ENCODE measurements at places on chromosomes 2 and 18.

DNA sequence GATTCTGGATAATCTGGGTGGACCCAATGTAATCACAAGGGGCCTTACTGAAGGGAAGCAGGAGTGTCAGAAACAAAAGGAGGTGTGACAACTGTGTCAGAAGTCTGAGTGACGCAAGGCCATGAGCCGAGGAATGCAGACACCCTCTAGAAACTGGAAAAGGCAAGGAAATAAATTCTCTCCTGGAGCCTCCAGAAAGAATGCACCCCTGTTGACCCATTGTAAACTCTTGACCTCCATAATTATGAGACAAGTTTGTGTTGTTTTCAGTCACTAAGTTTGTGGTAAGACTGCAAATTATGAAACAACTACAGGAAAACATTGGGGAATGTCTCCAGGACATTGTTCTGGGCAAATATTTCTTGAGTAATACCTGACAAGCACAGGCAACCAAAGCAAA lies 47.3 kb upstream of the B3GNT7 start:
- no peak for DNase-seq

DNA sequence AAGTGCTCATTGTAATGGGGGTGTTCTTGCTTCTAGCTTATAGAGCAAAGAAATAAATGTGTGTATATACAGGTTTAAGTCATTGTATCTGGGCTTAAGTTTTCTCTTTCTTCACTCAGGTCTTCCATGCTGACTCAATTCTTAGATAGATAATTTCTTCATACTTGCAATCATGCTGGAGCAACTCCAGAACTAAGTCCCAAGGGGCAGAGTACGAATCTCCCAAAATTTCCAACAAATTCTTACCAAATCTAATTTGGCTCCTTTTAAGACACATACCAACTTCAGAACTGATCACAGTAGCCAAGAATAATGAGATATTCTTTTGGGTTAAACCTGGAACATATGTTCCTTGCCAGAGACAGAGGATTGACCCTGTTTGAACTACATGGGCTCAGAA lies 4.3 kb upstream of the SPAG16 start:
- no peak for DNase-seq

DNA sequence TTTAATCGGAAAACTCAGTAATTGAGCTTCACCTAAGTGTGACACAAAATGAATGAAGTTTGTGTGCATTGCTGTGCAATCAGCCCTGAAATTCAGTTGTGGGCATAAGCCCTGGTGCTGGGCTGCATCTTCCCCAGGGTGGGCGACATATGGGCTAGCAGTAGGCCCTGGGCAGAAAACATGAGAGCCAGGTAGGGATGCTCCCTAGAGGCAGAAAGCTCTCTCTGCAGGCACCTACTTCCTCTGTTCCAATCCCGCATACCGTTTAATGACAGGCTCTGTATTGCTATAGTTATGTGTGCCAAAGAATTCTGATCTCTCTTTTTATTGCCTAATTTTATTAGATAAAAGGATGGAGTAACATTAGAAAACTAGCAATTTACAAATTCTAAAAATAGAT lies 456.7 kb downstream of the NRXN1 start:
- no peak for DNase-seq

DNA sequence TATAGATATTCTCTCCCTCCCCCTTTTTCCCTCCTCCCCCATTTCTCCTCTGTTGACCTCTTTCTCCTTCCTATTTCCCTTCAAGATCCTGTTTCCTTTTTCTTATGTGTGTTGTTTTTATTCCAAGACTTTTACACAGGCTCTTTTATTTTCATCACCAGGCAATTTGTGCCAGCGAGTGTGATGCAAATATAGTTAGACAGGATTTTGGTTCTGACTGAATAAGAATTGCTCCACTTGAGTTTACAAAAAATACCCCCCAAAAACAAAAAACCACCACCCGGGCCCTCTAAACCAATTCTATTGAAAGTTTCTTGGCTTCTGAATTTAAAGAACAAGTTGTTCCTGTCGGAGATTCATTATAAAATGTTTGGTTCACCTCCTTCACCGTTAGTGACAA lies 50.9 kb upstream of the MAPK4 start:
- no peak for DNase-seq

- DNase-seq = no peak
Measured at GRCh38 chr18:67199993-67200617, 316.4 kb downstream of the DSEL start.

DNA sequence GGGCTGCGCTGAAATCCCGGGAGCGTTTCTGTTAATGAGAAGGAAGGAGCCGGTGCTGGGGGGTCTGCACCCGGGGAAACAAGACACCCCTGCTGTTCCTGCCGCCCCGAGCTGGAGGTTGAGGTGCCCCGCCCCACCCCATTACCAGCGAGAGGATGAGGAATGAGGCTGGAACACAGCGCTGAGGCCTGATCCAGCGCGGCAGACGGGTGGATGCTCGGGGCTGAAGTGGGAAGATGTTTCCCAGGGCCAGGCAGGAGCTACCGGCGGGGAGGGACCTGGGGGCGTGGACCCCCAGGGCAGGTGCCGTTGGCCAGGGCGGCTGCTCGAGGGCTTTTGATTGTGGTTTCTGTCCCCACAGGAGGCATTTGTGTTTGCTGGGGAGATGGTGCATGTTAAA lies 134.3 kb upstream of the CTDP1 start:
- DNase-seq = no peak

- DNase-seq = no peak
Measured at GRCh38 chr18:48605408-48605845, 66.6 kb downstream of the CTIF start.

GRCh38 chr18:76538846-76539245 lies 43.8 kb upstream of the ZNF516 start:
- no peak for DNase-seq

DNA sequence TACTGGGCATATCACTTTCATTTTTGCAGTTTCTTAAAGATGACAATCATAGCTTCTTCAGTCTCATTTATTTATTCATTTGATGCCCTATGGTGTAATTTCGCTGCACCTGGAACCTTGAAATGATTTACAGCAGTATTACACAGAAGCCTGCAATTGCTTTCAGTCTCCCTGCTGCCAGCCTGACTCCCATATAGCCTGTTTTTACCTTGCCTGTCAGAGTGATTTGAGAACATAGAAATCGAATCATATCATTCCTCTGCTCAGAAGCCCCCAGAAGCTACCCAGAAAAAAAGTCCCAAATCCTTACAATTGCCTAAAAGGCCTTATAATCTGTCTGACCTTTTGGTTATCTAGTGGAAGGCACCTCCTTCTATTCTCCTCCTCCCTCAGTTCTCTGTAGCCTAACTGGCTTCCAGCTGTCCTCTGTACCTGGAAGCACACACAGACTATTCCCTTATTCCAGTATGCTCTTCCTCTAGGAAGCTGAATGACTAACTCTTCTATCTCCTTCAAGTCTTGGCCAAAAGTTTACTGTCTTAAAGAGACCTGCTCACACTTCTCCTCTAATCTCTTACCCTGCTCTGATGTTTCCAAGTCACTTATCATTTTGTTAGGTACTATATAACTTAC lies 12.6 kb downstream of the SCN3A start:
- no peak for DNase-seq

DNA sequence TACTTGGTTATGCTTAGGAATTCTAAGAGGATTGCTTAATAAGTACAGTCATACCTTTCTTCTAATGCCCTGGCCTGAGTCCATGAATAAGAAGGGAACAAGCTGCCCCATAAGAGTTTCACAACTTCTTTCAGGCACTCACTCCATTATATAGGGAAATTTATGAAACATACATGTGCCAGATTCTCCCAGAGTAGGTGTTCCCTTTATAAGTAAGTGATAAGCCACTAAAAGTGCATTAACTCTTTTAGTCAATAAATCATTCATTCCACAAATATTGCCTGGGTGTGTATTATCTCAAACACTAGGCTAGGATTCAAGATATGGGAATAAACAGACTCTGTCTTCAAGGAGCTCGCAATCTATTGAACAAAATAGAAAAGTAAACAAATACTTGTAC lies 84.5 kb upstream of the RBBP8 start:
- DNase-seq = no peak

DNA sequence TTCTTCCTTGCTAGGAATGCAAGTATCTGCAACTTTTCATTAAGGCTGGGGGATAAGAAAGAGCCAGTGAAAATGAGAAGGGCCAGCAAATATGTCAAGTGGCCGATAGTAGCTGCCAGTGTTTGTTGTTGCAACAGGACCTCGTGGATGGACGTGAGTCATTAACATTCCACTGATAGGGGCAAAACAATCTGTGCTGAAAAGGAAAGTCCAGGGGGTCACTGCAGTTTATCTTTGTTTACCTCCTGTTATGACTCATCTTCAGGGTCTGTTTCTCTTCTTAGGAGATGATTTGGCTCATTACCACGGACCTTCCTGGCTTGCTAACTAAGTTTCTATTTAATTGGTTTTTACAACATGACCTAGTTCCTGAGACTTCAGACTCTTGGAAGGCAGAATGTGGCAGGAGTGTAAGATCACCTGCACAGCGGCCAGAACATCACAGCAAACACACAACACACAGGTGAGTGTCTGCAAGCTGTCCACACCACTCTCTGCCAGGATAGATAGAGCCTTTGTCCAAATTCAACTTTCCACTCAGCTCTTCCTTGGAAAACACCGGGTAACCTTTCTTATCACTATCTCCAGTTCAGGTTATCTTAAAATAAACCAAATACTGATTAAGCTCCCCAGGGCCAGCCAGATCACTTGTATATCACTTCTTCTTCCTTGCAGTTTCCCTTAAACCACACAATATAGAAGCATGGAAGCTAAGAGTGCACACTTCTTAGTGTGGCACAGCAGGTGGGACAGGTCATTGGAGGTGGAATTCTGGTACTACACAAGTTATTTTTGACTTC lies 157.5 kb upstream of the LMAN1 start:
- no peak for DNase-seq

DNA sequence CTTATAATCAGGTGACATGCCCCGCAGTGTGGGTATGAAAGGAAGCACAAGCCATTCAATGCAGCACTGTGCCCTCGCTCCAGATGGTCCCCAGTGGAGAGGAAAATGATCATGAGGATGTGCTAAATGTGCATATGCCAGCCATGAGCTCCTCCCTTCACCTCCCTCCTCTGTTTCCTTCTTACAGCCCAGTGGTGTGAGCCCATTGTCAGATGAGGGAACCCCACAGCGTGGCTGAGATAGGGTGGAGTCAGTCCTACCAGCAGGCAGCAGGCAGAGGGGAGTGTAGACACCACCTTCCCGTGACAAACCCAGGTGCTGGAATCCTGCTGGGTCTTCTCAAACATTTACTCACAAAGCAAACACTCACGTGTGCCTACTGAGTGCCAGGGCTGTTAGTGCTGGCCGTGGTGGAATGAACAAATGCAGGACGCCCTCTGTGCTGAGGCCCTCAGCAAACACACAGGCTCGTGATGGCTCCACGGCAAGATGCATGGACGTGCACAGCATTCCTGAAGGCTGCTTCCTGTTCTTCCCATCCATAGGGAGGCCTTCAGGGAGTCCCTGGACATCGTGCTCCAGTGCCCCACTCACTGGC lies 181.7 kb upstream of the TPO start:
- no peak for DNase-seq

DNA sequence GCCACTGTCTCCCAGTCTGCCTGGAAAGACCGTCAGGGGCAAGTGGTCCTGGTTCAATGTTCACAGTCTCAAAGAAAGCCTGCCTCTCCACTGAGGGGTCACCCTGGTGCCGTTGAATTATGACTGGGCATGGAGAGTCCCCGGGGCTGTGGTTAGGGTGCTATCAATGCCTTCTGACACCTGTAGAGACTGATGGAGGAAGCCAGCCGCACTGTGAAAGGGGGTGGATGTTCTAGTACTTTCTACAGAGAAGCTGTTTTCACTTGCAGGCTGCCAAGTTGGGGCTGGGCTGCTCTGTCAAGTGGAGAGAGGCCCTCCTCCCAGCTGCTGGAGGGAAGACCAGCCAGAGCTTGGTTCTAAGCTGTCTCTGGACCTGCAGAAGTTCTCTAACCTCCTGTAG lies 80.5 kb downstream of the BCL2L11 start:
- DNase-seq = no peak

DNA sequence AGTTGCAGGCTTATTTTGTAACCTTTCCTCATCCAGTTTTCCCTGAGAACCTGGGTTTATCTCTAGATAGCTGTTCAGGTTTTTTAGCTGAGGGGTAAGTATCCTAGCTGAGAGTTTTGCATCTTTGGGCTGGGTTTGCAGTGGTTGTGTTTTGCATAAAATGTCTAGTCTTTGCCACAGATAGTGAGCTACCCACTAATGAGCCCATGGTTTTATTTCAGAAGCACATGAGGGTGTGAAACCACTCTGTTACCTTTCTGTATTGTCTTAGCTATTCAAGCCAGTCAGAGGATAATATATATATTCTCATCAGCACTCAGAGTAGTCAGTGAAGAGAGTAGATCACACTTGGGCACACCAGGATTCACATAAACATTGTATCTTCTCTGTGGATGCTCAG lies 24.6 kb upstream of the TXNDC2 start:
- DNase-seq = no peak

DNA sequence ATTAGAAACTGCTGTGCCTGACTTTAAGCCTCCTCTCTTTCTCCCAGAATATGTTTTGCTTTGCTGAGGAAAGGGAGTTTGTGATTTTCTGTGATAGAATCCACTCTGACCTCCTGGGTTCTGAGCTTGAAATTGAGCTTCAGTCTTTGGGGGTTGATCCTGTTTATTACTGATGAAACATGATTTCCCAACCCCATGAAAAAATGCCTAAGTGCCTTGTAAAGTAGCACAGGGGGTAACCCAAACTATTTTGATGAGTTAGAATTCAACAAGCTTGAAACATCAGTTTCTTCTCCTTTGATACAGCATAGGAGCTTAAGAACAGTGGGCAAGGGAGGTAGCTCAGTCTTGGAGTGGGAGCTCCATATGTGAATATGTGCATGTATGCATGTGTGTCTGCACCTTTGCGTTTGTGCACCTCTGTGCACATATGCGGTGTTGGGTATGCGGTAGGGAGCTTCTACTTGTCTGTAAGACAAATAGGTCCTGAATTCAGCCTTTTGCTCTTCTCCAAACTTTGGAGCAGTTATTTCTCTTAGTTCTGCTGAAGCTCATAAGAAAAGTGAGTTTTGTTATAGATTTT lies 364.6 kb downstream of the OSR1 start:
- DNase-seq = no peak

- DNase-seq = no peak
Measured at GRCh38 chr2:37582481-37583220, 88.8 kb downstream of the CDC42EP3 start.

GRCh38 chr2:44326548-44327264 lies 34.6 kb downstream of the PREPL start:
- no peak for DNase-seq

- DNase-seq = no peak
Measured at GRCh38 chr18:58310517-58310916, 266.5 kb downstream of the NEDD4L start.

GRCh38 chr2:120829633-120830025 lies 94.0 kb downstream of the GLI2 start:
- no peak for DNase-seq
